Naive thymus-derived CD4-positive, alpha-beta T cell (primary cell): ENCODE measurements at places on chromosomes 7 and 10. TPM values are rescaled to one million over a fixed set of nuclear protein-coding genes. Genes with fewer than 3 reads are reported as not detected.

DNA sequence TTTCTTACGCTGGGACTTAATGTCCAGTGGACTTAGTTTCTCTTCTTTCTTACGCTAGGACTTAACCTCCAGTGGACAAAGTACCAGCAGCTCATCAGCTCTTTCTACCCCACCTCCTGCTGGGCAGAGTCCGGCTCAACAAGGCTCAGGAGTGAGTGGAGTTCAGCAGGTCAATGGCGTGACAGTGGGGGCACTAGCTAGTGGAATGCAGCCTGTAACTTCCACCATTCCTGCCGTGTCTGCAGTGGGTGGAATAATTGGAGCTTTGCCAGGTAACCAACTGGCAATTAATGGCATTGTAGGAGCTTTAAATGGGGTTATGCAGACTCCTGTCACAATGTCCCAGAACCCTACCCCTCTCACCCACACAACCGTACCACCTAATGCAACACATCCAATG is 199.7 kb downstream of the MLLT10 start:
- DNase-seq: no peak

- no peak for DNase-seq
These were observed 554.9 kb downstream of the KCNMA1 start for GRCh38 chr10:77082601-77083252.

- DNase-seq: no peak
These were observed 37.7 kb downstream of the SNX13 start for GRCh38 chr7:17902599-17902998.

DNA sequence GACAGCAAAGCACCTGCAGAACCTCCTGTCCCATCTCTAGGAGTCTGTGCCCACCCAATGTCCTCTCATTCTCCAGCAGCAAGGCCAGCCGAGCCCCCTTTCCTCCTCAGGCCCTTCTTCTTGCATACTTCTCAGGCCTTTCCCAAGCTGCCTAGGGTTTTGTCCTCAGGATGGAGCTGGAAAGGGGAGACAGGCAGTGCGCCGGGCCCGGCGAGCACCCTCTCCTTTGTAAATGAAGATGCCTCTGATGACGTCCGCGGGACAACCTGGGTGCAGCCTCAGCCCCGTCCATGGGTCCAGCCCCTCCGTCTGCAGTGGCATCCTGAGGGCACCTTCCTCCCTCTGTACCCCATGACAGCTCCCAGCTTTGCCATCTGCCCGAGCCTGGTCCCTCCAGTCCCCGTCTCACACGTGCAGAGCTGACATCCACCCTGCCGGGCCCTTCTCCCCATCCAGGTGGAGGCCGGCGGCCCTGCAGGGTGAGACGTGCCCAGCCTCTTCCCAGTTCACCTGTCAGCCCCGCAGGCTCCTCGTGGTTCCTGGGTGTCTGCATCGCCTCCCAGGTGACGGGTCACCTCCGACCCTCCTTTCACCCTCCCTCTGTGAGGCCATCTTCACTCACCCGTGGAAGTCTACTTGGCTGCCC is 36.4 kb downstream of the JAKMIP3 start:
- no peak for DNase-seq

- DNase-seq: no peak
These were observed 1.2 kb upstream of the SRPK2 start for GRCh38 chr7:105389889-105390288.

NCF1 gene
- polyA plus RNA-seq: 10.0 TPM

SLC26A4 gene
- polyA plus RNA-seq: not detected

EPHB6 gene
- 36.9 TPM for polyA plus RNA-seq

WDR86 gene
- polyA plus RNA-seq: 0.24 TPM

PAPOLB gene
- polyA plus RNA-seq: not detected
